ENCODE measurements at places on chromosomes 3 and 15. TPM values are rescaled to one million over a fixed set of nuclear protein-coding genes. Genes with fewer than 3 reads are reported as not detected.

DNA sequence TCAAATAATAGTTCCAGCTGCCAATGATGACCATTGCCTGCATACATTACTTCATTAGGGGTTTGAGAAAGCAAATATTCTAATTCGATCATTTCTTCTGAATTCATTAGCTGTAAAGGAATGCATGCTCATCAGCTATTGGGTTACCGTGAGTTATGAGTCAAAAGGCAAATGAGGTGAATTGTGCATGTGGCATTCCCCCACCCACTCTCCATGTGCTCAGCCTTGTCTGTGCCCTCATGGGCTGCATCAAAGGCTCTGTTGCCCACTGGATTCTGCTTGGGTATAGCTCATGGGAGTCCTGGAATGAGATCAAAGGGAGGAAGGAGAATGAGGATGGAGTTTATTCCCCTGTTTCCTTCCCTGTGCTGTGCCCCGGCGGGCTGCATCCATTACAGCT is 99.3 kb upstream of the CHRNA7 start:
- no peak for DNase-seq

DNA sequence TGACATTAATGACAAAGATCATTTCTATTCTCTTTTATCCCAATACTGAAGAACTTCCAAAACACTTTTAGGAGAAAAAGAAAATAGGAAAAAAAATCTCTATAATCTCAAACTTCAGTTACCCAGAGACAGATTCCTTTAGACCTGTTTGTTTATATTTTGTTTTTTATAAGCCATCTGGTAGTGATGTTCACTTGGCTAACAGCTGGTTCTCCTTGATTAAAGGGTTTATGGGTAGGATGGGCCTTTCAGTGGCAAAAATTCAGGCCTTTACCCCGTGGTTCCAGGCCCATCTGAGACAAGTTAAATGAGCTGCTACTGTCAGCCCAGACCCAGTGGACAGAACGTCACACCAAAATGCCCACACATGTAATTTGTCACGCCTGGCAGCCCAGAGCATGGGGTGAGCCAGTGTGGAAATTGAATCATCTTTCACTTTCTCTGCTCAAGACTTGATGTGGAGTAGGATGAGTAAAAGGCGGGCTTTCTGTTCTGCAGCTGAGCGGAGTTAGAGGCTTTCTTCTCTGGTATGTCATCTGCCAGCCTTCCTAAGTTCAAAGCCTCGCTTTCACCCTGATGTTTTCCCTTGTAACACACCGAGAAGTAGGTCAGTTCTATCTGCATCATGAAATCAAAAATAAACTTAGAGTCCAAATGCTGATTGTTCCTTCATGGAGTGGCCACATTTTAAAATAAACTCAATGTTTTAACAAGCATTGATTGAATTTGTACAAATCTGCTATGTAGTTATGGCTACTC is 62.5 kb upstream of the SKOR1 start:
- no peak for DNase-seq

DNA sequence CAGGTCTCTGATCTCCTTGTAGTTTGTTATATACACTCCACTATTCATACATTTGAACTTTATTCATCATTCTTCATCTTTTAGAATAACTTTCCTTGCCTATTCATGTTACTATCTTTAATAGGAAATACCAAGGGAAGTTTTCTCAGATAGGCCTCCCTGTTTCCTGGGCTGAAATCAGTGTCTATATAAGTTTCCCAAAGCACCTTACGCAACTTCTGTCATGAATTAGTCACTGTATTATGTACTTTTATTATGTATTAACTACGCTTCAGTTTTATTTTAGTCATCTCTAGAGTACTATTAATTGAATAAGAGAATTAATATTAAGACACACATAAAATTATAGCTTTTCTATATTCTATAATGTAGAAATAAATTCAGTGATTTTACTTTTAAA is 1481.5 kb downstream of the OTOL1 start:
- DNase-seq = no peak

- DNase-seq = no peak
Observed at GRCh38 chr3:157103280-157103679, 56.7 kb downstream of the CCNL1 start.

GRCh38 chr3:152760024-152760563 is 74.8 kb upstream of the P2RY1 start:
- DNase-seq = no peak

GRCh38 chr15:42163291-42163690 is 6.9 kb upstream of the PLA2G4F start:
- DNase-seq = no peak

GRCh38 chr15:60325905-60326304 is 71.9 kb downstream of the ANXA2 start:
- no peak for DNase-seq

GRCh38 chr3:126064627-126065258 is 19.2 kb downstream of the SLC41A3 start:
- no peak for DNase-seq

DNA sequence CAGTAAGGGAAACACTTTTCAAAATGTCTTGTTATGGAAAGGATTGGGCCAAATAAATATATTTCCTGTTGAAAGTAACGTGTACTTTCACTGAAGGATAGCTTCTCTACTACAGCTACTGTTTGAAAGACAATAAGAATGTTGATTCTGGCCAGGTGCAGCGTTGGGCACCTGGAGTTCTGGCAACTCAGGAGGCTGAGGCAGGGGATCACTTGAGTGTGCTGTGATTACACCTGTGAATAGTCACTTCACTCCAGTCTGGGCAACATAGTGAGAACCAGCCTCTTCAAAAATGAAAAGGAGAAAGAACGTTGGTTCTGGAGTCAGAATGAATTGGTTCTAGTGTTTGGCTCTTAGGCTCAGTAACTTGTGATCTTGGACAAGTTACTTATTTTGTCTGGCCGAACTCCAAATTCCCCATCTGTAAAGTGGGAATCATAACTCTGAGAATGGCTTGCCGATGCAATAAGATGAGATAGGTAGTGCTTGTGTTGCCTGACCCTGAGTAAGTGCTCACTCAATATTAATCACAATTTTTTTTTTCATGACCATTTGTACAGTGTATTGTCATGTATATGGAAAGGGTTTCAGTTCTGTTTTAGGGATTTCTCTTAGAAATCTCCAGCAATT is 310.8 kb downstream of the PTPRG start:
- no peak for DNase-seq

DNA sequence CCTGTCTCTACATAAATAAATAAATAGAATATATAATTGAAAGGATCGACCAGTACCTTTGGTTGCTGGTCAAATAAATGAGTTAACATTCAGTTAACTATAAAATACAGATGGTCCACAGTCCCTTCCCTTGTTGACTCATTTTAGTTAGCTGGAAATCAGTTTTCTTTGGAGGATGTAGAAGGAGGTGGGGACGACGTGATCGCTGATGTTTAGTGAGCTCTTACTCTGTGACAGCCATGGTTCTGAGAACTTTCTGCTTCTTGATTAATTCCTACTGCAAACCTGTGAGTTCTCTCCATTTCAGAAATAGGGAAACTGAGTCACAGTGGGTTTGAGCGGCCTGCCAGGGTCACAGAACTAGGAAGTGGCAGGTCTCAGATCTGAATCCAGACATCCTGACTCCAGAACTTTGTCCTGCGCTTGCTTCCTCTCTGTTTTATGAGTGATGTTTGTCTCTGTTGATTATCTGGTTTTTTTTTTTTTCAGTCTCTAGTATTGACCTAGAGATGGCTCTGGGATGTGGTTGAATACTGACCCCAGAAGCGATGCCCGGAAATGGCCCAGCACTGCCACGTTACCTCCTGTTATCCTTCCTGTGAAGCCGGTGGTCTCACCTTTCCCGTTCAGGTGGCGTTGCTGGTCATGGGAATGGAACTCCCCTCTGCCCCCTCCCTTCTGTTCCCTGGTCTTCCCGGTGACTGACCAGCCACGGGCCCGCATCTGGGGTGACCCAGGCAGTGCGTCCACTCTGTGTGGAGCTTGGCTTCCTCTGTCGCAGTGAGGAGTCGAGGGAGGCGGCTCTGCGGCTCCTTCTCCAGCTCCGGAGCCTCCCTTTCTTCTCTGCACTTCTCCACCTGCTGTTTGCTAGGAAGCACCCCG is 18.2 kb downstream of the SYNM start:
- peak; percentile 13 for DNase-seq

DNA sequence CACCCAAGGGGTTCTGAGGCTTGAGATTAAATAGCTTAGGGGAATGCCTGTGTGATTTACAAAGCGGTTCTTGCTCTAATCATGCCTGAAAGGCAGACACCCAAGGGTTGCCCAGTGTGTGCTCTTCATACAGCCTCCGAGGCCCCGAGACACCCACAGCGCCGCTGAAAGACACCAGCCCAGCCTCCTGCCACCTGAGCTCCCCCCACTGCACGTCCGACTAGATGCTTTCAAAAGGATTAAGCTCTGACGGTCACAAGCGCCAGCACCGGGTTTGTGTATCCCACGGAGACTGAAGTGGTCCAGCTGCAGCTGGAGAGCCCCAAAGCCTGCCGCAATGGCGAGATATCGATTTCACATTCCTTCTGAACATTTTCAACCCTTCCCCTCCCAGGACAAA is 50.3 kb downstream of the SPATA12 start:
- no peak for DNase-seq

DNA sequence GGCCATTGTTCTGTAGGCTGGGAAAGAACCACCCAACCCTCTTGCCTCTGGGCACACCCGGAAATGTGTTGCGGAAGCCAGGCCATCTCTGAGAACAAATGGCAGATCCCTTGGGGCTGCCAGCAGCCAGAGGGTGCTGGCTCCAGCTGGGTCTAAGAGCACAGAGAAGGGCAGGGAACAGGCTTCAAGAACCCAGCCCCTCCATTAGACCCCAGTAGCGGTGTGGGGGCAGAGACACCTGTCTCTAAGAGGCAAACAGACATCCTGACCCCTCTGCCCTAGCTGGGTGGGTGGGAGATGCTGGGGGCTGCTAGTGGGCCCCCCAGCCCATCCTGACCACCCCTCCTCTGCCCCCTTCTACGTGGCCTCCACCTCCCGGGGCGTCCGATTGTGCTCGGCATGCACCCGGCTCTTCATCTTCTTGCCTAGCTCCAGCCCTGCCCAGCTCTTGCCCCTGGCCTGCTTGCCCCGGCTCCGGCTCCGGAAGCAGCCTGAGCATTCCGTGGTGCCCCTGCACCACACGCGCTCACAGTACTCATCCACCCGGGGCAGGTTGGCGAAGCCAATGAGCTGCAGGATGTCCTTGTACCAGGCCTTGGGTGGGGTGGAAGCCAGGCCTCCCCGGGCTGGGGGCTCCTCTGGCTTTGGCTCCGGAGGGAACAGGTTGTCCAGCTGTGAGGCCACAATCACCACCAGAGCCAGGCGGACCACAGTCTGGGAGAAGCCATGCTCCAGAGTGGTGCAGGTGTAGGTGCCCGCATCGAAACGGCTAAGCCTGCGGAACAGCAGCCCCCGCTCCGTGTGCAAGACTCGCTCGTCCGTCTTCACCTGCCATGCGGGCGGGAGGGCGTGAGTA is 9.4 kb downstream of the SEMA3G start:
- no peak for DNase-seq

DNA sequence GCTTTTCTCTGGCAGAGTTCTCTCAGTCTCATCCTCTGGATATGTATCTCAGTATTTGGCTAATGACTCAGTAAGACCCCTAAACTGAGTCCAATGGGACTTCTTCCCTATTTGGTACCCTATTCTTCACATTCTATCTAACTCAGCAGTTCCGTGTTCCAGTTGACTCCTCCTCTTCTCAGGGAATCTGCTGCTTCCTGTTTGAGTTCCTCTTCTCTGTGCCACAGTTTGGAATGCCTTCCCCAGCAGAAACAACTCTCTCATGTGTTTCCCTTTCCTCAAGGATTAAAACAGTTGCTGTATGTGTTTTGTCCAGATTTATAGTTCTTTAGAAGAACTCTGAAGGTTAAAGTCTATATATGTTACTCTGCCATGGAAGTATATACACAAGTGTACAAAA is 344.0 kb upstream of the RARB start:
- DNase-seq = no peak

- DNase-seq = no peak
Observed at GRCh38 chr3:167109746-167110145, 270.4 kb downstream of the ZBBX start.

GRCh38 chr3:46883054-46883829 is 5.7 kb downstream of the PTH1R start:
- DNase-seq = no peak

GRCh38 chr3:134486577-134487041 is 752 bp downstream of the CEP63 start:
- DNase-seq = no peak

DNA sequence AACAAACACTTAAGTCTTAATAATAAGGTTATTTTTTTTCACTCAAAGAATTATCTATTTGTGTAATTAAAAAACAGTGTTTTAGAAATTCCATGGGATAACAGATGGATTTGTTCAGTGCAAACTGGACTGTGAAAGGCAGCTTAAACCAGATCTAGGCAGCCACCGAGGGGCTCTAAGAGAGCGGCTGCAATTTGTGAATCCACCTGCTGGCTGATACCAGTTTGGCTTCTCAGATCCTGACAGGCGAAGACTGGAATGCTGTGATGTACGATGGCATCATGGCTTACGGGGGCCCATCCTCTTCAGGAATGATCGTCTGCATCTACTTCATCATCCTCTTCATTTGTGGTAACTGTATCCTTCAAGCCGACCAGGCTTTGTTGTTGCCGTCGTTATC is 119.6 kb downstream of the CHDH start:
- no peak for DNase-seq

DNA sequence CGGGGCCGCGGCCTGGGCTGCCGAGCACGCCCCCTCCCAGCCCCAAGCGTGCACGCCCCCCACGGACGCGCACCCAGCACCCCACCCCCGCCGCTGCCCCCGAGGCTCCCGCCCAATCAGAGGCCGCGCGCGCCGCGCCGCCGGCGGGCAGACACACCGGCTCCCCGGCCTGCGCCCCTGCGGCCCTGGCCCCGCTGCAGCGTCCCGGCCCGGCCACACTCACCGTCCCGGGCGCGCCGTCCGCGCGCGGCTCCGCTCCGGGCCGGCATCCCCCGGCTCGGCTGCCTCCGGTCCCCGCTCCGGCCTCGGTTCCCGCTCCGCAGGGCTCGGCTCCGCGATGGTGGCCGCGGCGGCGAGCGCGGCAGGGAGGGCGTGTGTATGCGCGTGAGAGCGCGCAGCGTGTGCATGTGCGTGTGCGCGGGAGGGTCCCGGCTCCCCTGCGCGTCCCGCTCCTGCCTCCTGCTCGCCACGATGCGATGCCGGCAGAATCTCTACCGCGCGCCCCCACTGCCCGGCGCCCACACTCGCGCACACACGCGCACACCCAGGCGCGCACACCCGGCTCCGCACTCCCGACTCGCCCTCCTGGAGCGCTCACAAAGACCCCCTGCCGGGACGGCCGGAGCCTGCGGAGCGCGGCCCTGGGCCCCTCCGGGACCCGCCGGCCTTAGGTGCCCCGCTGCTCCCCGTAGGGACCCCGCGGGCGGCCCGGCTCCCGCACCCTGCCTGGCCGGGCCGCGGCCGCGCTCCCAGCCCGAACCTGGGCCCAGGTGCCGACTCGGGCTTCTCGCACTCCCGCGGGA is 186.5 kb upstream of the LINGO1 start:
- no peak for DNase-seq

- DNase-seq = no peak
Observed at GRCh38 chr15:83810110-83810509, 156.2 kb downstream of the ADAMTSL3 start.

Gene SAMD7
- total RNA-seq = not detected

Gene IL12A
- total RNA-seq = 18.8 TPM

Gene KCNAB1
- total RNA-seq = 2.4 TPM

Gene LINGO1
- 0.10 TPM for total RNA-seq

Gene AP3B2
- not detected for total RNA-seq

Gene ZNF80
- total RNA-seq = not detected

Gene P2RY12
- not detected for total RNA-seq

Gene RAB6B
- 0.51 TPM for total RNA-seq

Gene ATP13A5
- total RNA-seq = not detected

Gene GHSR
- total RNA-seq = not detected

Gene CLDN16
- not detected for total RNA-seq

Gene CFAP92
- total RNA-seq = not detected

Gene TMCC1
- 20.8 TPM for total RNA-seq

Gene UBA5
- 63.4 TPM for total RNA-seq

Gene AADACL2
- total RNA-seq = not detected

Data from HT1080 (cell line).